ENCODE measurements at places on chromosomes 7 and 10.

DNA sequence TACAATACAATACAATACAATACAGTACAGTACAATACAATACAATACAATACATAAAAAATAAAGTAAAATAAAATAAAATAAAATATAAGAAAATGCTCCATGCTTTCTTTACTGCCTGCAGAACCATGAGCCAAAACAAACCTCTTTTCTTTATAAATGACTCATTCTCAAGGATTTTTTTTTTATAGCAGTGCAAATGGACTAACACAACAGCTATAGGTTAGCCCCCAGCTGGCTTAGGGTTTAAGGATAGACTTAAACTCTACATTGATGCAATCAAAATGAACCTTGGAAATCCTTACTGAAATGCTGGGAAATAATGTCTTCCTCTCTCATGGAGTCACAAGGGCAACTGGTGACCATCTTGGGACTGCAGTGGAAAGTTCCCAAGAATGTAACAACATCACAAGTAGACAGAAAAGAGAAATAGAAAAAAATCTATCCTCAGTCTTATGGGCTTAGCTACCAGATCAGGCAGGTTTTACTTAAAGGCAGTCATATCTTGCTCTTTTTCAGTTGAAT lies 348.9 kb downstream of the ARL4A start:
- DNase-seq = no peak

- DNase-seq = no peak
Observed at GRCh38 chr7:155991470-155991869, 179.2 kb upstream of the SHH start.

GRCh38 chr7:95660023-95660434 lies 63.7 kb upstream of the PDK4 start:
- DNase-seq = no peak

GRCh38 chr10:77252380-77253146 lies 385.0 kb downstream of the KCNMA1 start:
- DNase-seq = no peak

- DNase-seq = peak; percentile 38
Observed at GRCh38 chr10:70232155-70232858, 922 bp downstream of the PPA1 start.

DNA sequence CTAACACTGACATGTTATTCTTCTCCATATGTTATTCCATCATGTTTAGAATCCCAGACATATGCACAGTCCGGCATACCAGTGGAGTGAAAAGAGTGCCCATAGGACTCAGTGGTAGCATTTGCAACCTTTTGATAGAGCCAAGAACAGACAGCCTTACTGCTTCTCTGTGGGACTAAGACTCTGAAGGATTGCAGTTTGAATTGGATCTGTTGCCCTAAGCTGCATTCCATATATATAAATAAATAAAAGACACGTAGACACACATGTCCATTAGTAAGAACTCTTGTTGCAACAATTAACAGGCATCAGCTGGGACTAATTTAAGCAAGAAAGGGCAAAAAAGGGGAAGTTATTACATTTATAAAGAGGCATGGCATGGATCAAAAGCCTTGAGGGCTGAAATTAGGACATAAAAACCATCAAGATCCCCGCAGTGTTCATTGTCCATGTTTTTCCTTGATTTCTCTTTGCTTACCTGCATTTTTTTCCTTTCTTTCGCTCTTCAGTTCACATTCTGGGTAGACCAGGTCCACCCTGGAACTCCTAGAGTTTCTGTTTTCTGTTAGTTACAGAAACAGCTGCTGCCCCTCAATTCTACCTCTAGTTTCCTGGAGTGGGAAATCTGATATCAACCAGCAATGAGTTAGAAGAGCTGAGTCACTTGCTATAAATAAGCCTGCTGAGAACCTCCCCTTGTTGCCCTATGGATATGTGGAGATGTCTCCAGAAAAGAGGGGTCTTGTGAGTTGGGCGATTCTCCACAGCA lies 132.4 kb downstream of the SORCS1 start:
- no peak for DNase-seq

GRCh38 chr10:58772758-58773157 lies 260.1 kb downstream of the BICC1 start:
- no peak for DNase-seq

Data from stimulated activated CD8-positive, alpha-beta memory T cell treated with anti-CD3 and anti-CD28 coated beads, Interleukin-15, amount 100 ng/mL, for 4 hours (primary cell).